ENCODE measurements at places on chromosomes 6 and 20.

DNA sequence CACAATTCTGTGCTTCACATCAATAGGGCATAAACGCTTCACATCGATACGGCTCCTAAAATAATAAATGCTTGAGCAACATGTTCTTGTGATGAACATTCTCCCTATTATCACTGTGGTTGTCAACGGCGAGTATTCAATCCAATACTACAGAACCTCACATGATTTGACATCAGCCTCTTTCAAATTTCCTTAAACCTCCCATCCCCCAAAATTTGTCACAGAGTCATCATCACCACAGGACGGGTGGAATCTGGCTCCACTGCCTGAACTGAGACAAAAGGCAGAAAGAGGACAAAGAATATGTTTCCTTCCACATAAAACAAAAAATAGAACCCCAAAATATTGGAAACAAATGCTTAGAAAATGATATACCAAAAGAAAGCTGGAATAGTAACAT lies 7.3 kb downstream of the THEMIS start:
- DNase-seq = no peak

- no peak for DNase-seq
Observed at GRCh38 chr6:130851026-130851425, 23.8 kb downstream of the SMLR1 start.

- DNase-seq = no peak
Observed at GRCh38 chr6:38279423-38279822, 360.3 kb downstream of the BTBD9 start.

- no peak for DNase-seq
Observed at GRCh38 chr20:45779011-45779915, 12.4 kb downstream of the WFDC3 start.

DNA sequence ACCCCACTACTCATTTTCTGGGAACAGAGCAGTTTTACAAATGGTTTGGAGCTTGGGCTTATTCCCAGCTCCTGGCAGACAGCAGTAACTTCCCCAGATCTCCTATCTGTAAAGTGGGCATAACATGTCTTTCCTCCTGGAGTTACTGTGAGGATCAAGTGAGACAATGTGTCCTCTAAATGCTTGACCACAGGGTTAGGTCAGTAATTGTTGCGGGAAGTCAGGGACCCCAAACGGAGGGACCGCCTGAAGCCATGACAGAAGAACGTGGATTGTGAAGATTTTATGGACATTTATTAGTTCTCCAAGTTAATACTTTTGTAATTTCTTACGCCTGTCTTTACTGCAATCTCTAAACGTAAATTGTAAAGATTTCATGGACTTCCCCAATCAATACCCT lies 15.3 kb upstream of the ZNFX1 start:
- no peak for DNase-seq

DNA sequence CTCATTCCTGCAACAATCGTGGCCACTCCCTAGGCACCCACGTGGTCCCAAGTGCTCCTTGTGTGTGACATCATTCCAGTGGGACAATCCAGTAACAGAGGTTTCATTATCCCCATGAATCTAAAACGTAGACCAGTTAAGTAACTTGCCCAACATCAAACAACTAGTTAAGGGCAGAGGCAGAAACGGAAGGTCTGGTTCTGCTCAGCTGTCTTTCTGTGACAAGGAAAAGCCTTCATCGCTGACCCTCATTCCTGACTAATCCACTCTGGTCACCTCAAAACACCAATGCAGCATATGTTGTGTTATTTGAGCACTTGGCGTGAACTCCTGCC lies 261.4 kb upstream of the JARID2 start:
- DNase-seq = no peak

DNA sequence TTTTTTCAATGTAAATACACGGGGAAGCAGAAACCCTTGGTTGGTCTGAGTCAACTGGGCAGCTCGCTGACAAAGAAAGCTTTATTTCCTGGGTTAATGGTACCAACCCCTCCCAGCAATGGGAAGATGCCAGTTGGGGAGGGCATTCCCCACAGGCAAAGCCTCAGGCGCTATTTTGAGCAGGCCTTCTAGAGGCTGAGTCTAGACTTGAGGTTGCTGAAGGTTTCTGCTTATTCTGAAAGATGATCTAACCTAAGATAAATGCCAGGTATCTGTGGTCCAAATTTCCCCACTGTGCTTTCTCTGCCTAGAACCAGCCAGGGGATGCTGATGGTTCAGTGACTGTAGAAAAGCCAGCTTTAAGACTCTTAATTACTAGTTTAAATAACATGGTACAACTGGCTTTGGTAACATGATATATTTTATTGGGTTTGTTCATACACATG lies 172.5 kb upstream of the JARID2 start:
- DNase-seq = peak; percentile 63

GRCh38 chr6:89522778-89523177 lies 89.8 kb downstream of the ANKRD6 start:
- DNase-seq = no peak

GRCh38 chr6:43891072-43891870 lies 121.3 kb downstream of the VEGFA start:
- DNase-seq = no peak

DNA sequence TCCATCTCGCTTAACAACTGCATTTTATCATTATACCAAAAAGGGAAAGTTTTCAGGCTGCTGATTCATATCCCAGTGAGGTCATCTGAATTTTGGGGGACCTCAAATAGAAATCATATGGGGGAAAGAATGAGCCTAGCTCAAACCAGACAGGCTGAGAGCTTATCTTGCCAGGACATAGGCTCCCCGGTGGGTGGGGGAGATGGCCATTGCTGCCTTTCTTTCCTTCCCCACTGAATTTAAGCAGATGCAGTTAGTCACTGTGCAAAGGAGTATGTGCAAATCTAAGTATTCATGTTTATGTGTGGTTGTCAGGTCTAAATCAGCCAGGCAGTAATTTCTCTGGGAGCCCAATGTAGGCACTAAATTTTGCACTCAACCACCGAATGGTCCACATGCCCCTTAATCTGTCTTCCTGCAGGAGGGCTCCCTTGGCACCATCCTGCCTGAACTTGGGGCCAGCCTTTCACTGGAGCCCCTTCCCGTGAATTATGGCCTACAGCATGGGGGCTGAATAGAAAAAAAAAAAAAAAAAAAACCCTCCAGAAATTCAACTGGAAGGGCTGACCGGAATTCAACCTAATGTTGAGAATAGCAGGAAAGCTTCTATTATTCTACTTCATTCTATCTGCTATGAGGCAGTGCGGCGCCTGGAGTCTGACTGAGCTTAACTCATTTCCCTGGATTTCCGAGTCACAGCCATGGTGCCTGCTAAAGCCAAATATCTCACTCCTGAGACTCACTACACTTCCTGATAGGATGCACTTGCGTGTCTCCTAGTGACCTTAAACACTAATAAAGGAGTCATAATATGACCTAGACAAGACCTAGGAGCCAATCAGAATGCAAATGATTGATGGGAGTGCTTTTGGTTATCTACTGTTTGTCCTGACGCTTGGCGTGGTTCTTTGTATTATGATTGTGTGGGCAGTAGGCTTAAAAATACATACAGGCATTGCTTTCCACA lies 161.5 kb upstream of the HEY2 start:
- DNase-seq = no peak

GRCh38 chr6:19369785-19370184 lies 467.4 kb upstream of the ID4 start:
- no peak for DNase-seq

- DNase-seq = no peak
Observed at GRCh38 chr6:167846997-167847606, 20.4 kb downstream of the AFDN start.

DNA sequence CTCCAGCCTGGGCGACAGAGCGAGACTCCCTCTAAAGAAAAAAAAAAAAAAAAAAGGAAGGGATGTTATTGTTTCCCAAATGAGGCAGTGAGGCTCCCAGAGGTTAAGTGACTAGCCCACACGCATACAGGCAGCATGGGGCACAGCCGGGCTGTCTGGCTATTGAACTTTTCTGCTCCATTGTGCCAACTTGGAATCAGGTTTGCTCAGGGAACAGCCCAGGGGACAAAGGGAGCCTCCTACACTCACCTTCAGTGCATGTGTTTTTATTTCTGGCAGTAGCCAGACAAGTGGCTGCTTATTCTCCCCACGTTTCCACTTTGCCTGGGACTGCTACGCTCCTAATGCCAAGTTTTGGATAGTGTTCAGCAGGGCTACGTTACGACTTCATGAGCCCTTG lies 10.7 kb downstream of the ETV7 start:
- no peak for DNase-seq

GRCh38 chr6:170378502-170378901 lies 71.9 kb downstream of the FAM120B start:
- DNase-seq = no peak

DNA sequence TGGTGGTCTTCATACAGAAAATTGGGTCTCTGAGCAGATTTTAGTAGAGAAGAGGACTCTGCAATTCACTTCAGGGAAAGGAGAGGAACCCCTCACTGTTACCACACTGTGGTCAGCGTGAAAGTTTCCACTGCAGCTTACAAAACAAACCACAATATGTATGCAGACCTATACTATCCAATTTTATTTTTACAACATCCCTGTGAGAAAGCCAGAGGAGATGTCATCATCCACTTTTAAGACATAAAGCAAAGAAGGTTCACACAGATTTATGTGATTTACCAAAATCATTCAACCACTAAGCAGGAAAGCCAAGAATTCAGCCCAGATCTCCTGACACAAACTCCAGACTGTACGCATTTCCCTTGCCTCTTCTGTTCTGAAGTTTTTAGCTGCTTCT lies 442.4 kb downstream of the FRK start:
- DNase-seq = no peak

- no peak for DNase-seq
Observed at GRCh38 chr6:91608428-91608827, 1021.6 kb upstream of the MAP3K7 start.

All from T-helper 2 cell (primary cell).